AG08396 (cell line): ENCODE measurements at places on chromosomes 3 and 15.

- DNase-seq: no peak
These were observed 24.2 kb upstream of the LXN start for GRCh38 chr3:158696618-158697017.

GRCh38 chr15:87716422-87716821 lies 540.1 kb downstream of the NTRK3 start:
- DNase-seq: no peak

- no peak for DNase-seq
These were observed 251.7 kb downstream of the WNT5A start for GRCh38 chr3:55235416-55235815.

DNA sequence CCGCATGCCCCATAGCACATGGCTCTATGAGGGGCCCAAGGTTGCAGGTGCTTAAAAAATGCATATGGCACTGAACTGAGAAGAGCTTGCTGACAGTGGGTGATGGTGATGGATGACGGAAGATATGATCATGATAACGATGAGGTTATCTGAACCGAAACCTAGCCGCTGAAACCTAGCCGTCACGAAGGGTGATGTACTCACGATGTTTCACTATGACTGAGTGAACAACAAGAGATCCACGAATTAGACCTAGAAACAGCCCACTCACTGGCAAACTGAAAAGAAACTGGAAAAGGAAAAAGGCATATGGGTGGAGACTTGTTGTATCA lies 57.6 kb upstream of the BCL6 start:
- DNase-seq: no peak

GRCh38 chr15:76032046-76032445 lies 19.8 kb upstream of the NRG4 start:
- DNase-seq: no peak

DNA sequence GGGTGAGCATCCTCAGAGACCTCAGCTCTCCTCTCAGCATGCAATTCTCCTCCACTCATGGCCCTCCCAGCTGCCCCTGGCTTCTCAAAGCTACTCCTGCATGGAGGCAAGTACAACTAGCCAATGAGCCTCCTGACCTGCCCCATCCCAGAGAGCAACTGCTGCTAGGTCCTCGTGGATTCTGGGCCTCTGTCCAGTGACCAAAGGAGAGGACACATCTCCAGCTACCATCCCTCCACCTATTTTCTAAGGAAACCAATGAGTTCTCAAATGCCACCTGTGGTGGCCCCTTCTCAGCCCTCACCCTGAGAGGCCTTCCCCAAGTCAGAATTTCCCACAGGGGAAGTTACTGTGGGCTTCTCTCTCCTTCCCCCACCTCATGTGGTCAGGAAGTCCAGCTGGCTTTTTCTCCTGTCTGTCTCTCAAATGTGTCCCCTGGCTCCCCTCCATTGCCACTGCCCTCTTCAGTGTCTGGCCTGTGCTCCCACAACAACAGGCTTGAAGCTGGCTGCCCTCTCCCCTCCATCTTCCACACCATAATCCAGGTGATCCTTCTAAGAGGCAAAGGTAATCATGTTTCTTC lies 43.0 kb downstream of the LIPC start:
- DNase-seq: no peak

DNA sequence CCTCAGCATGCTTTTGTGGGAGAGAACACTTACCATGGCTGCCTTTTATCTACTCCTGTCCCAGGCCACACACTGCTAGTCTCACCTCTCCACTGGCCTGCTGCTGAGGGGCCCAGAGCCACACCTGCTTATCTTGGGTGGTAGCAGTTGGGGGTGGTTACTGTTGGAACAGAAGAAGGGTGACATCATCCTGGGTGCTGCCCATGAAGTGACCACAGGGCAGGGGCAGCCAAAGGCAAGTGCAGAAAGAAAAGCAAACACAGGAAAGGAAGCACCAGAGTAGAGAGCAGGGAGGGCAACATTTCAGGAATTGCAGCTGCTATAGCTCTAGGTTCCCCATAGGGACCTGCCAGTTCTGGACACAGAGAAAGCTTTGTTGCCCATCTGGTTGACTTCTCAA lies 345.2 kb downstream of the VPS13C start:
- no peak for DNase-seq

- no peak for DNase-seq
These were observed 877.1 kb downstream of the PDCD6IP start for GRCh38 chr3:34675383-34676120.

DNA sequence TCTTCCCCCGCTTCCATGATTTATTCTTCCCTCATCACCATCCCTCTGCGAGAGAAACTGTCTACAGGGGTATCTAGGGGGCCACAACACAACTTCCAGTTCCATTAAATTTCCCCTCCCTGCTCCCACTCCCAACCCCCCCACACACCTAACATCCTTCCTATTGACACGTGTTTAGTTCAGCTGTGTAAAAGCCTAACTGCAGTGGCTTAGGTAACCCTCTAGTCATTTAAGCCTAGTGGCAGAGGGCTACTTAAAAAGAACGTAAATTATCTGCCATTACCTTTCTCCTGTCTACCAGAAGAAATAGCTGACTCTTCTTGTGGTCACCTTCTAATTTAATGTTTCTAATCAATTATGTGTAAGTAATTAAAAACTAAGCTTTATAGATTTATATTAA lies 56.3 kb downstream of the ZNF148 start:
- DNase-seq: no peak

DNA sequence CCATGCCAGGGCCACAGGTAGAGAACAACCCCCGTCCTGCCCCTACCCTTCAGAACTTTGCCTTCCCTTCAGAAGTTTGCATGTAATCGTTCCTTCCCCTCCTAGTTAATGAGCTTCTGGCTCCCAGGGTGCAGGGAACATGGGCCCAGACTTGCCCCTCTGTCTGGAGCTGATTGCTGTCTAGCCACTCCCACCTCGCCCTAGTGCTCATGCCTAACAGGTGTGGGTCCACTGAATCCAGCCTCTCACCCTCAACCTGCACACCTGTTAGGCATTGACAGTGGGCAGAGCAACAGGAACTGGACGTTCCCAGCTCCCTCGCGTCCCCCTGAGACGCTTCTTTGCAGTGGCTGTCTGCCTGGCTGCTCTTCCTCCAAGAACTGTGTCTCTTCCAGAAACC lies 40.3 kb downstream of the WNT5A start:
- no peak for DNase-seq

DNA sequence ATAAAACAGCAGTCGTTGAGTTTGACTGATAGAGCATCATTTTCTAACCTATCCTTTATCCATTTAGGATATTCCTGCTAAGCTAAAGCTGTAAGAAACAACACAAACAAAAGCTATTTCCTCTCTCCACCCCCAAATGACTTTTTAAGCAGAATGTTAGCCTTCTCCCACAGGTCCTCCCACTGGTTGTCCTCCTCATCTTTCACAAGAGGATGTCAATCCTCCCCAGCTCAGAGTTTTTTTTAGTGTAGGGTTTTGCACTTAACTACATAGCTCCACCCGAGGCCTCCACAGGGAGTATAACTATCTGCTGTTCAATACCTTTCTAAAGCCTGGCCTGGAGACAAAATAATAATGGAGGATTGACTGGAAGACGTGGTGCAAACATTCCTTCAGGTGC lies 7.8 kb downstream of the SETMAR start:
- no peak for DNase-seq

DNA sequence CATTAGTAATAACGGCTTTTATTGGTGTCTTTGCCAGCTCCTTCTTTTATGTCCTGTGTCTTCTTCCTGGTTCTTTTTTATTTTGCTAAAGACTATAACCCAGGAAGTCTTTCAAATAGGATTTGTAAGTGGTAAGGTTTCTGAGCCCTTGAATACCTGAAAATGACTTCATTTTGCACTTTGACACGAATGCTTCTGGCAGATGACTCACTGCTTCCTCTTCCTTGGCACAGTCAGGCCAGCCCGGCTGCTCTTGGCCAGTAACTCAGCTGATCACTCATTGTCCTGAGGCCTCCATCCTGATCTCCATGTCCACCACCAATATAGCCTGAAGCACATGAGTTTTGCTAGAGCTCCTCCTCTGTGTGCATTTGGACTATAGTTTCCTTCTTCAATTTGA lies 48.7 kb upstream of the NR2E3 start:
- DNase-seq: peak; percentile 81

DNA sequence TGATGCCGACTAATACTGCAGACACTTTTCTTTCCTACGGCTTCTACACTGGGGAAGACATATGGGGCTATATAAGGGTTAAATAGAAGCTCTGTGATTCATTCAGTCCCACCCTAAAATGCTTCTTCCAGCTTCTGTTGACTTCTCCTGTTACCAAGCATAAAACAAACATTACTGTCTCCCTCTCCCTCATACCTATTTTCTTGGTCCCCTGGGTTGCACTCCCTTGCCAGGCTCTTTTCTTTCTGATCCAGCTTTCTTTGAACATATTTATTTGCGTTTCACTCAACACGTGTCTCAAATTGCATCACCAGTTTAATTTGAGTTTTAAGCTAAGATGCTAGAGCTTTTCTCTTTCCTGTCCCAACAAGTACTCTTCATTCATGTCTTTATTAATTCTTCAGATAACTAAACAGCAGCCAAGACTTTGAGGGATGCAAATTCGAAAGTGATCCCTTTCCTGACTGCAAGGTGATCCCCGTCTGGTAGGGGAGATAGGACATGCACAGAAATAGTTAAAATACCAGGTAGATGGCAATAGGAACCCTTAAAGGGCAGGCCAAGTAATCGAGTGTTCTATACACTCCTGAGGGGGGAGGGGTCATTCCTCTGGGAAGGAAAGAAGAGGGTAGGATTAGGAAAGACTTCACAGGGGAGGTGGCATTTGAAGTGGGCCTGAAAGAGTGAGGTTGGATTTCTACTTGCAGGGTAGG lies 198.6 kb upstream of the BCL6 start:
- no peak for DNase-seq

GRCh38 chr15:77853008-77853328 lies 220.3 kb upstream of the LINGO1 start:
- no peak for DNase-seq
